ENCODE measurements at places on chromosomes 2 and 18.

DNA sequence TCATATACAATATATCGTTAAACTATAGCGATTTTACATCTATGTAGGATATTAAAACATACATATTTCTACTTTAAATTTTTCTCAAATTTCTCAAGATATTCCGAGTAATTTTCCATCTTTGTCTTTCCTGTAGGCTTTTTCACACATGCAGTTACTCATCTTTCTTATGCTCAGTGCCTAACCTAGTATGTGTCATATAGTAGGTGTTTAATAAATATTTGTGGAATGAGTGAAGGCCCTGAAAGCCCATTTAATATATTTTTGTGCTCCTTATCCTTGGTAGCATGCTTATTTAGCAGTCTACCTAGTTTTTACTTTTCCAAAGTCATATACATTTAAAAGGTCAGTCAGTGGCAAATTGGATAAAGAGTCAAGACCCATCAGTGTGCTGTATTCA is 67.3 kb downstream of the ITGB6 start:
- DNase-seq = no peak

DNA sequence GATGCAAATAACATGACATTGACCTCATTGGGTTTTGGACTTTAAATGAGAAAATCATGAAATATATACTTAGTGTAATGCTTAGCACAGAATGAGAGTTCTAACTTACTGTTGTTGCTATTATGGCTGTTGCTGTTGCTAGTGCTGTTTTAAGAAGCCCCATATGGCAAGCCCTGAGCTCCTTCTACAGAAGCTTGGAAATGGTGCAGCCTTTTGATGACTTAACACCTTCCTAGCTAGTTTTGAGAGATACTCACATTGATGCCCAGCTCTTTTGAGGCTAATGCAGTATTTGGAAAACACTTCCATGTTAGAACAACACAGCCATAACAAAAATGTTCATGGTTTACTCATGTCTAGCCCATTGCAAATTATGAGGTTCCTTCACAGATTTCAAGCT is 30.9 kb downstream of the OSR1 start:
- no peak for DNase-seq

- DNase-seq = no peak
Observed at GRCh38 chr18:51082571-51083267, 52.7 kb downstream of the SMAD4 start.

DNA sequence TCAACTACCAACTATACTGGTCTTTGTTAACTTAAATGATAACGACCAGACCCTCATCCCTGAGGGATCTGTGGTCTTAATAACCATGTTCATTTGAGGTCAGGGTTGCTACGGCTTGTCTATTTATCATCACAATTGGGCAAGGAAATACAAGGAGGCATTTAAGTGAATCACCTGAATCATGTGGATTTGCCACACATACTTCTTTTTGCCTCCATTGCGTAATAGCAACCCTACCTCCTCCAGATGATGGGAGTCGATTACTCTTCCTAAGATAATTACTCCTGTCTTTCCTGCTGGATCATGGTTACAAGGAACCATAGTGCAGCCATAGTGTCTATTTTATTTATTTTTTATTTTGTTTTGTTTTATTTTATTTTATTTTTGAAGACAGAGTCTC is 42.2 kb downstream of the TAF4B start:
- DNase-seq = no peak

Measured in stimulated activated CD4-positive, alpha-beta T cell treated with anti-CD3 and anti-CD28 coated beads, TNF-alpha, amount 100 ng/mL, for 48 hours (primary cell).